ENCODE measurements at places on chromosomes 16 and 17. TPM values are rescaled to one million over a fixed set of nuclear protein-coding genes. Genes with fewer than 3 reads are reported as not detected.

Gene NLRP1
- total RNA-seq = 1.8 TPM

Gene ADAP2
- total RNA-seq = 2.5 TPM

Gene HP
- total RNA-seq = not detected

Gene ACSF2
- 72.7 TPM for total RNA-seq

Gene SLC12A3
- not detected for total RNA-seq

Gene CHP2
- not detected for total RNA-seq

Gene DBNDD1
- total RNA-seq = 19.2 TPM

Gene LRRC37A
- 1.1 TPM for total RNA-seq

GRCh38 chr16:27405546-27406451 is 3.8 kb downstream of the IL21R start:
- no peak for DNase-seq

- DNase-seq = no peak
These were observed 131.5 kb upstream of the MON1B start for GRCh38 chr16:77059446-77059845.

GRCh38 chr16:901715-902601 is 68.8 kb downstream of the LMF1 start:
- no peak for DNase-seq

DNA sequence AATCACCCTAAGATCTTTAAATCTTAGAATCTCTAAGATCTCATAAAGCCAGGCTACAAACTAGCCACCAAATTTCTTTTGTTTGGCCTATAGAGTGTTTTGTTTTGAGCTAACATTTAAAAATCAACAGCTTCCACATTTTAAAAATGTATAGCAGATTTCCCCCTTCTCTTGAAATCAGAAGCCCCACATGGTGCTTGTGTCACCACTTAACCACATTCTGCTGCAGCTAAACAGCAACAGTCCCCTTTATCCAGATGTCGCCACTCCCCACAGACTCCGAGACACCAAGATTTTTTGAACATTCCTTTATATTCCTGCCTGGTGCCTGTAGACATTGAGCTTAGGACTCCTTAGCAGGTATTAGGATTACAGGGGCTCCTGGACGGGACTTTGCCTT is 16.0 kb downstream of the GUCY2D start:
- DNase-seq = no peak

- DNase-seq = no peak
These were observed 73.9 kb upstream of the TOB1 start for GRCh38 chr17:50939795-50940684.

DNA sequence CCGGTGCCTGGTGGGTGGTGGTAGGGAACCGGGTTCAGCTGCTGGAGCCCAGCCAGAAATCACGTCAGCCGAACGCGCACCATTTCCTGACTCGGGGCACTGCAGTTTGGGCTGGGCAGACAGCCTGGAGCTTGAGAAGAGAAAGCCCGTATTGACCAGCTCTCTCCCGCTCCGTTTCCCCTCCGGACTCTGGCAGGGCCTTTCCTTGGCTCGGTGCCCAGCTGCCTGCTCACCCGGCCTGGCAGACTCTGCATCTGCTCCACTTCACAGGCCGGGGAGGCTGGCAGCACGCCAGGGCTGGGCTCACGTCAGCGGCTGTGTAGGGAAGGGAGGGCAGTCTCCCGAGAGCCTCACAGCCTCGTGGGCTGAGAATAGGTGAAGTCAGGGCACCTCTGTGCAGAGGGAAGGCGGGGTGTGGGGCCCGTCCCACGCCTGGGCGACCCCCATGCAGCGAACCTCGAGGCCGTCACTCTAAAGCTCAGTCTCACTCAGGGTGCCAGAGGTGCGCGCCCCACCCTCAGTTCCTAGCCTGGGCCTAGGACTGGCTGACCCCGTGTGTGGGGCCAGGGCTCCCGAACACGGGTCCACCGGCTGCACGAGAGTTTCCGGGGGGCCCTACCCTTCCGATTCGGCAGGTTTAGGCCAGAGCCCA is 59.1 kb downstream of the OR1D5 start:
- peak; percentile 97 for DNase-seq

- DNase-seq = no peak
These were observed 23.2 kb downstream of the PIEZO1 start for GRCh38 chr16:88761830-88762229.

DNA sequence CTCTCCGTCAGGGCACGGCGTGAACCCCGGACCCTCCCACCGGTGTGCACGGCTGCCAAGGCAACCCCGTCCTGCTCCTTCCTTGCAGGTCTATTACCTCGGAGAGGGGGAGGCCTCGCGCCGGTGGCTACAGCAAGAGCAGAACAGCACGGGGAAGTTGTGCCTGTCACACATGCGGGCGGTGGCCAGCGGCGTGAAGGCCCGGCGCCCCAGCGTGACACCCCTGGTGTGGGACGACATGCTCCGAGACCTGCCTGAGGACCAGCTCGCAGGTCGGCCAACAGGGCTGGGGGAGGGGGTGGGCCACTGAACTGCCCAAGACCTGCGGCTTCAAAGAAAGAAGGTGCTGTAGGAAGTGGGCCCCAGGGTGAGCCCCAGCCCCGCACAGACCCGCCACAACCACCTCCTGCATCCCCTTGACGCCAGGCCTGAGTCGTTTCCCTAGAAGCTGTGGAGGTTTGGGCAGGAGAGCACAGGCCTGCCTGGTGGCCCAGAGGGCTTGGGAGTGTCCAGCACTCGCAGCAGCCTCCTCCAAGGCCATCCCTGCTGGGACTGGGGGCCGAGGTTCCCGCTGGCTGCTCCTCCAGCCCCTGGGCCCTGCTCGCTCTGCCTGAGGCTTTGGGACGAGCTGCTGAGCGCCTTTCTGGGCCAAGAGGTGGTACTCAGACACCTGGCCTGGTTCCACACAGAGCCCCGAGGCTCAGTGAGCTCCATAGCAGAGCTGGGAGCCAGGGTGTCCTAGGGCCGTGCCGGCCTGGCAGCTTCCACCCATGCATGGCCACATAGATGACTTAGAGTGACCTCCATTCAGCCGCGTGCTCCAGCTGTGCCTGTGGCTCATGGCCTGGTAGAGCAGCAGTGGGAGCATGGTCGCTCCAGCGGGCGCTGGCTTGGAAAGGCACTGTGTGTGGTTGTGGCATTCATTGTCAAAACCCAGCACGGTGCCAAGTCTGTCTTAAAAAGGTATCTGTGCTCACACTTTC is 14.7 kb downstream of the CYBC1 start:
- no peak for DNase-seq

GRCh38 chr16:85620374-85620773 is 7.3 kb downstream of the GSE1 start:
- no peak for DNase-seq

- DNase-seq = no peak
These were observed 74.7 kb downstream of the WIPI1 start for GRCh38 chr17:68382582-68383085.

- DNase-seq = peak; percentile 94
These were observed 22.6 kb downstream of the ZNF213 start for GRCh38 chr16:3157229-3158025.

GRCh38 chr17:49361902-49362722 is at the start of gene ZNF652:
Gene ZNF652, minus strand, starts transcription at chr17:49362250. Its CDS starts 44,525 bp downstream, at chr17:49317725.
- peak; percentile 99 for DNase-seq

- no peak for DNase-seq
These were observed 214.4 kb downstream of the ZFHX3 start for GRCh38 chr16:72833482-72833881.

- DNase-seq = peak; percentile 74
These were observed 116.5 kb upstream of the AXIN2 start for GRCh38 chr17:65677932-65678331.

DNA sequence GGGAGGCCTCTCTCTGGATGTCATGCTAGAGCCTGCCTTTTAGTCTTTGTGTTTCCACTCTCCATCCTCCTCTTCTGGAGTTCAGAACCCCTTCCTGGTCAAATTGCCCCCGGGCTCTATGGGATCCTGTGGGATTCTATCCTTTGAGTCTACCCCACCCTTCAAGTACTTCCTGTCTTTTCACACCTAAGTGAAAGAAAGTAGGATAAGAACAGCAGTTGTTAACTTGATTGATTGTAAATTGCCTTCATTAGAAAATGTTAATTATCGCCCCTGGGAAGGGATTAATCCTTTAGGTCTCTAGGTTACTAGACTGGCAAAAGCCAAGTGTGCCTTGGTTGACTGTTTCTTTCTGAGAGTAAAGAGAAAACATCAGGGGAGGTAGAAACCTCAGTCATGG is 30.1 kb downstream of the PRKCB start:
- DNase-seq = no peak

DNA sequence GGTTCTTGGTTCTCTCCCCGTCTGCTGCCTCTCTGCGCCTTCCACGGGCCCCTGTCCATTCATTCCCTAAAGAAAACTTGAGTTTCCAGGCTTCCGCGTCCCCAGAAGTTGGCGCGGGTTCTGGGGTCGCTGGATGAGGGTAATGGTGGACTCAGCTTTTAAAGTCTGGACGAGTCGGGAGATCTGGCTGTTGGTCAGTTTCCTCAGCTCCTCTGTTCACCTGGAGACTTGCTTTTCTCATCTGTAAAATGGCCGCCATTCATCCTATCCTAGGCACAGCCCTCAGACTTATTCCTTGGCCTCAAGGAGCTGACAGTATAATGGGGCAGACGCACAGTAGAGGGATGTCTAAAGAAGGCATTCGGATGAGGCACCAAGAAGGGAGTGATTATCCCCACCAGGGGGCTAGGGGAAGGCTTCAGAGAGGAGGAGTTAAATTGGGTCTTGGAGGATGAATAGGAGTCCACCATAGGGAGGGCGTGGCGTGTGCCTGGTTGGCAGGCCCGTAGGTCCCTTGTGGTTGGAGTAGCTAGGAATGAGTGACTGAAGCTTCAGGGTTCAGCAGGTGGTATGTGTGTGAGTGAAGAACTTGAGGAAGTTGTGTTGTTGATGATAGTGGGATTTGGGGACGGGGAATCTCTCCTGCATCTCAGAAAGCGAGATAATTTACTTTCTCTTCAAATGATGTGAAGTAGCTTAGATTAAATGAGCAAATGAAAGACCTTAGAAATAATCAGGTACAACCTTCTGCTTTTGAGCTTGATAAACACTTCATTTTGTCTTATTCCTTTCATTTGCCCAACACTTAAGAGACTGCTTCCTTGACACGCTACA is 652 bp downstream of the VPS35L start:
- peak; percentile 6 for DNase-seq

DNA sequence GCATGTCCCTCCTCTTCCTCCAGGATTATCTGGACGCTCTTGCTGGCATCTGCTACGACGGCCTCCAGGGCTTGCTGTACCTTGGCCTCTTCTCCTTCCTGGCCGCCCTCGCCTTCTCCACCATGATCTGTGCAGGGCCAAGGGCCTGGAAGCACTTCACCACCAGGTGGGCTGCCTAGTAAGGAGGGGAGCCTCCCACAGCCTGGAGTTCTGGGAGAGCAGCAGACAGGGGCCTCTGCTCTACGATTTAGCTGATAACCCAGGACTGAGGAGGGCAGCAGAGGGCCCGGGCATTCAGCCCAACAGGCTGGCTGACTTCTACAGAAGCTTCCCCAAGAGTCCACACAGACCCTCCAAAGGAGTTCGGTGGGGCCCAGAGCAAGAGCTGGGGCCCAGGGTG is 21.8 kb upstream of the DNAI2 start:
- DNase-seq = no peak

- no peak for DNase-seq
These were observed 65.4 kb upstream of the ADAMTS18 start for GRCh38 chr16:77500286-77500598.

GRCh38 chr17:7241090-7241733 is 1.0 kb downstream of the GABARAP start:
- no peak for DNase-seq

DNA sequence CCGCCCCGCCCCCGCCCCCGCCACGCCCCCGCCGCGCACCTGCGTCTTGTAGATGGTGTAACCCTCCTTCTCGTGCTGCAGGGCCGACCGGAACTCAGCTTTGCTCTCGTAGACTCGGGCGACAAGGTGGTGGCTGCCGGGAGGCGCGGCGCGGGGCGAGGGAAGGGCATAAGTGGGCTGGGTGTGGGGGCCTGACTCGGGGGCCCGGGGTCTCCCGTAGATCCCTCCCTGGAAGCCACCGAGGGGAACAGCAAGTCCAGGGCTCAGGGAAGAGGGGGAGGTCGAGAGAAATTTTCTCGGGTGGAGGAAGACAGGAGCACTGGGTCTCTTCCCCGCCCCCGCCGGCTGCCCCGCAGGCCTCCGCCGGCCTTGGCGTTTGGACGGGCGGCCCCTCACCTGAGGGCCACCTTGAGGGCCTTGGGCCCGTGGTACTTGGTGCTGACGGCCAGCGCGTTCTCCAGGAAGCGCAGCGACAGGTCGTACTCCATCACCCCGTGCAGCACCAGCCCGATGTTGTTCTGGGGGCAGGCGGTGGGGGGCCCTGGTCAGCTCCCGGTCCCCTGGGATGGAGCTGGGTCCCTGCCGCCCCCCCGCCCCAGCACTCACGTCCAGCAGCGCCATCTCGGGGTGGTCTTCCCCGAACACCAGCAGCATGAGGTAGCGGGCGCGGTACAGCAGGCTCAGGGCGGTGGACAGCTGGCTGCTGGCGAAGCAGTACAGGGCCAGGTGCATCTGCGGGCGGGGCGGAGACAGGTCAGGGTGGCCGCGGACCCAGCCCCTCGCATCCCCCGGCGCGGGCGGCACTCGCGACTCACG is 19.4 kb downstream of the CLUH start:
- DNase-seq = no peak

GRCh38 chr16:85678821-85679220 is 9.9 kb downstream of the GINS2 start:
- DNase-seq = no peak

GRCh38 chr17:75849724-75850123 is 5.4 kb downstream of the WBP2 start:
- DNase-seq = no peak

- DNase-seq = peak; percentile 25
These were observed 87.4 kb upstream of the LHX1 start for GRCh38 chr17:36849871-36850348.

DNA sequence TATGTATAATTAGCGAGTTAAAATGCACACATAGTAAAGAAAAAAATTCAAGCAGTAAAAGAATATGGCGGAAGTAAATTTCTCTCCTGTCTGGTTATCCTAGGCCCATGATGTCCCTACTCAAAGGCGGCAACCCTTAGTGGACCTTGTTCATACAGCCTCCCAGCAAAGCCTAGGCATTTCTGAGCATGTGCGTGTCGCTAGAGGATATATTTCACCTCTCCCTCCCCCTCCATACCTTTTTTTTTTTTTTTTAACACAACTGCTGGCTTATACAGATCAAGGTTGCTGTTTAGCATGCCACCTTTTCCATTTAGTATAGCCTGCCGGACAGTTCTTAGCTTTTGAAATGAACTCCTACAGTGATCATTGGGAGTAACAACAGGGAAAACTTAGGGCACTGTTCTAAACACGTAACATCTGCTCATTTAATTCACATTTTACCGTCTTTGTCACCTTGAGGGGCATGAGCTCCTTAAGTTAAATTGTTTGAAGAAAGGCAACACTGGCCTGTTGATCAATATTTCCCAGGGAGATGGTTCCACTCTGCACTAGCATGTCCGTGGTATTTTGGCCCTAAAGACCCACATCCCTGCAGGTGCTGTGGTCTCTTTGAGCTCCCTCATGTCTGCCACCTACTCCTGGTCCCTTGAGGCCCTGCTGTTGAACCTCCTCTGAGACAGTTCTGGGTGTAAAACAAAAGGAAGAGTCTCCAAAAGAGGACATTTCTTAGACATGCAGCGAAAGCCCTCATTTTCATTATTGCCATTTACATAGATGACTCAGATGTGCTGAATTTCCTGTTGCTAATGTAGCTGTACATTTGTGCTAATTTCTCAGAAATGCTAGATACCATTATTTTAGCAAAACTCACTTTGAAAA is 4.1 kb upstream of the TNFRSF13B start:
- peak; percentile 26 for DNase-seq

All from PC-3 (cell line).